ENCODE measurements at places on chromosomes 16 and 17. TPM values are rescaled to one million over a fixed set of nuclear protein-coding genes. Genes with fewer than 3 reads are reported as not detected.

The PRR35 gene
- not detected for total RNA-seq

GRCh38 chr16:27027971-27028370 lies 38.8 kb upstream of the C16orf82 start:
- DNase-seq = no peak

- DNase-seq = no peak
Measured at GRCh38 chr16:620700-621525, 9.9 kb upstream of the WFIKKN1 start.

- no peak for DNase-seq
Measured at GRCh38 chr17:49459401-49459984, 35.6 kb upstream of the NGFR start.

- no peak for DNase-seq
Measured at GRCh38 chr17:17890773-17891759, 54.3 kb upstream of the SREBF1 start.

DNA sequence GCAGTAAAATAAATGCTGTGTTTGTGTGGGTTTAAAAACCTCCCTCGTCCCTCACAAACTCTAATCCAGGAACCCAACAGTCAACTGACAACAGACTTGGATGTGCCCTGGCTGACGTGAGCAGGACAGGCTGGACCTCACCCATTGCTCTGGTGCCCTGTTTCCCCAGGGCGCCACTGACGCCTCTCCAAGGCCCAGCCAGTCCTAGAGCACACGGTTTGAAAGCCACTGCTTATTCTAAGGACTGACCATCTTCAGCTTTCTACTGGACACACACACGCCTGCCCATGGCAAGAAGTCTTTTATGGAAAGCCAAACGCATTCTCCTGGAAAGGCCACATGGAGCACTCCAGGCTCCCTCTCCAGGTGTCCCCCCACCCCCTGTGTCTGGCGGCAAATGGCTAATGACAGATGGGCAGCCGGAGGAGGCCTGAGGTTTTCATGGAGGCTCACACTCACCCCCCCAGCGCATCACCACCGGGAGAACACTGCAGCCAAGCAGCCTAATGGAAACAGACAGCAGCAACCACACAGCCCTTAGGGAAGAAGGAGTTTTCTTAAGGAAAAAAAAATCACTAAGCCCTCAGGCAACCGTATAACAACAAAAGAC lies 319.2 kb downstream of the SOX9 start:
- no peak for DNase-seq

GRCh38 chr16:14309001-14309886 lies 238.1 kb downstream of the MRTFB start:
- DNase-seq = no peak

DNA sequence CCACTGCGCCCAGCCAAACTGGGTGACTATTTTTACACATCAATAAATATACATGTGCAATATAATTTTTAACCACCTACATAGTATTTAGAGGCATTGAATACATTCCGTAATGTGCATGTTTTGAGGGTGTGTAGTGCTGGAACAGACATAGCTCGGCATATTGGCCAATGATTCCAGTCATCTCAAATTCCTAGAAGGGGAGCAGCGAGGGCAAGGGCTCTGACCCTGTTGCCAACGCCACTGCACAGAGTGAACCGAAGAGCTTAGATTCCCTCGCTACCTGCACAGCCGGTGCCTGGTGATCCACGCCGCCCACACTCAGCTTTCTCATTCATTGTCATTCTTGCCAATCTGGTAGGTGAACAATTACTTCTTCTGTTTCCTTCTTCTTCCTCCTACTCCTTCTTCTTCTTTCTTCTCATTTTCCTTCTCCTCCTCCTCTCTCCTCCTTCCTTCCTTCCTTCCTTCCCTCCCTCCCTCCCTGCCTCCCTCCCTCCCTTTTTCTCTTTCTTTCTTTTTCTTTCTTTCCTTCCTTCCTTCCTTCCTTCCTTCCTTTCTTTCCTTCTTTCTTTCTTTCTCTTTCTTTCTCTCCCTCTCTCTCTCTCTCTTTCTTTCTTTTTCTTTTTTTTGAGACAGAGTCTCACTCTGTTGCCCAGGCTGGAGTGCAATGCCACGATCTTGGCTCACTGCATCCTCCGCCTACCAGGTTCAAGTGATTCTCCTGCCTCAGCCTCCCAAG lies 26.3 kb upstream of the ATP2A3 start:
- DNase-seq = no peak

GRCh38 chr17:17872547-17873345 lies 36.0 kb upstream of the SREBF1 start:
- DNase-seq = no peak

DNA sequence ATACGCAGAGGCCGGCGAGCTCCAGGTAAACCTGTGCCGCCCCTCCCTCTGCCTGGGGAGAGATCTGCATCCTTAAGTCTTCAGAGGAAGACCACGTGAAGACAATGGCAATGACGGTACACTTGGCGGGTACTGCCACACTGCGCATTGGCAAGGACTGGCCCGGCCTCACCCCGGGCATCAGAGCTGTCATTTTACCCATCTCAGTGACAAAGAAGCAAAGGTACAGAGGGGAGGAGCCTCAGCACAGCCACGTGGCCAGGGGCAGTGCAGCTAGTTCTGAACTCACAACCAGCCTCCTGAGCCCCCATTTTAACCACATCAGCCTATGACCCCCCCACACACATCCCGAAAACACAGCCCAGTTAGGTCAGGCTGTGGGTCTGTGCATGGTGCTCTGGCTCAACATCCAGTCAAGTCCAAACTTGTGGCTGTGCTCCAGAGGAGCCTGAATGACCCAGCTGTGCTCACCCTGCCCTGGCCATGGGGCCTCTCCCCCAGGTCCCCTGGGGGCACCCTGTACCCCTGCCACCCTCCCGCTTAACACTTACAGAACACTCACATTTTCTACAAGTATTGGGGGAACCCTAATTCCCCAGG lies 80.6 kb downstream of the C16orf95 start:
- no peak for DNase-seq

GRCh38 chr16:89920723-89921122 lies 2.1 kb downstream of the MC1R start:
- DNase-seq = no peak

- DNase-seq = no peak
Measured at GRCh38 chr17:37109731-37110710, 161.3 kb downstream of the AATF start.

DNA sequence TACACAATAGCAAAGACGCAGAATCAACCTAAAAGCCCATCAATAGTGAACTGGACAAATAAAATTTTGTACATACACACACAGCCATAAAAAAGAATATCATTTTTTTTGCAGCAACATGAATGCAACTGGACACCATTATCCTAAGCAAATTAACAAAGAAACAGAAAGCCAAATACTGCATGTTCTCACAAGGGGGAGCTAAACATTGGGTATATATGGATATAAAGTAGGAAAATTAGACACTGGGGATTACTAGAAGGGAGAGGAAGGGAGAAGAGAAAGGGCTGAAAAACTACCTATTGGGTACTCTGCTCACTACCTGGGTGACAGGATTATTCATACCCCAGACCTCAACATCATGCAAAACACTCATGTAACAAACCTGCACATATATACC lies 28.2 kb downstream of the ADAMTS18 start:
- DNase-seq = no peak

The RAB40C gene
- 19.4 TPM for total RNA-seq

The DNASE1L2 gene
- 0.57 TPM for total RNA-seq

The MYH8 gene
- total RNA-seq = 0.05 TPM

DNA sequence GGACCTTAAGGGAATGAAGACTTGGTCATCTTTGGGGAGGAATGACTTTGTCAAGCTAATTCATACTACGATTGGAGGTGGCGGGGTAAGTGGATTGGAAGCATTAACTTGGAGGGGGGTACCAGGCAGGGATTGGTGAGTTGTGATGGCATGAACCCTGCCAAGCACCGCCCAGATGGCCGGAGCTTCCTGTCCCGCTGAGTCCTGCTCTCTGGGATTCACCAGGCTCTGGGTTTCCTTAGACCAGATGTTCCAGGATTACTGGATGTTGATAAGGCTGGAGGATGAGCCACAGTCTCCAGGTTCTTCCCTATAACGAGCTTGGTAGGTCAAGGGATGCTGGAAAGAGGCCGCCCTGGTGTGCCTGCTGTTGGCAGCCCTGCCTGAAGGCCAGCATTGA lies 154.9 kb downstream of the SDK2 start:
- DNase-seq = no peak

DNA sequence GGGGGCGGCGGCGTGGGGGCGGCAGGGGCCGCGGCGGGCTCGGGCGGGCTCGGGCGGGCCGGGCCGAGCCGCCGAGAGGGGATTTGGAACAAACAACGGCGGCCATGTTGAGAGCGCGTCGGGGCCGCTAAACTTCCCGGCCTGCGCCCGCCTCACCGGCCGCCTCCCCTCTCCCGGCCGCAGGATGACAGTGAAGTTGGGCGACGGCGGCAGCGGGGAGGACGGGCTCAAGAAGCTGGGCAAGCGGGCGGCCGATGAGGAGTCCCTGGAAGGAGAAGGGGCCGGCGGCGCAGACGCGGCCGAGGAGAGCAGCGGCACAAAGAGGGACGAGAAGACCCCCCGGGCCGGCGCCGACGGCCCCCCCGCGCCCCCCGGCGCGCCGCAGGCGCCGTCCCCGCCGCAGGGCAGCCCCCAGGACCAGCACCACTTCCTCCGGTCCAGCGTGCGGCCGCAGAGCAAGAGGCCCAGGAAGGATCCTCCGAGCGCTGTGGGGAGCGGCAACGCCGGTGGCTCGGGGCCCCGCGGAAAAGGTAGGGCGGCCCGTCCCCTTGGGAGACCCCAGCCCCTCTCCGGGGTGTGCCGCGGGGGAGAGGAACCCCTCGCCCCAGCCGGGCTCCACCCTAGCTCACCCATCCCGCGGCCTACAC lies 2.4 kb downstream of the CRAMP1 start:
- no peak for DNase-seq

The CHST5 gene
- total RNA-seq = 0.11 TPM

DNA sequence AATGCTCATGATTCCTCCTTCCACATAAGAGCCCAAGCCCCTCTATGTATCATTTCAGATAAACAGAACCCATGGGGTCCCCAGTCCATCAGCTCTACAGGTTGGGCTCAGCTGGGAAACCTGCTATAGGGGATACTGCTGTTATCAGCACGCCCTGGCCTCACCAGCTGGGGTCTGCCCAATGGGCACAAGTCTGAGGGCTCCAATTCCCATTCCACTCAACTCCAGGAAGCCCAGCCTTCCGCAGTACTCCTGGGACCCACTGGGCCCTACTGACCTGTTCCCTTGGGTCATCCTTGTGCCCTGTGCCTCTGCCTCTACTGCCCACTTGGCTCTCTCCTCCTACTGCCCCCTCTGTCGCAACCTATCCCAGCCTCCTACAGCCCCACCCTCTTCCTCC lies 16.2 kb upstream of the XYLT2 start:
- DNase-seq = no peak

GRCh38 chr16:695355-696089 lies 5.3 kb upstream of the WDR24 start:
- no peak for DNase-seq

GRCh38 chr16:85574672-85575475 lies 38.2 kb upstream of the GSE1 start:
- DNase-seq = no peak

DNA sequence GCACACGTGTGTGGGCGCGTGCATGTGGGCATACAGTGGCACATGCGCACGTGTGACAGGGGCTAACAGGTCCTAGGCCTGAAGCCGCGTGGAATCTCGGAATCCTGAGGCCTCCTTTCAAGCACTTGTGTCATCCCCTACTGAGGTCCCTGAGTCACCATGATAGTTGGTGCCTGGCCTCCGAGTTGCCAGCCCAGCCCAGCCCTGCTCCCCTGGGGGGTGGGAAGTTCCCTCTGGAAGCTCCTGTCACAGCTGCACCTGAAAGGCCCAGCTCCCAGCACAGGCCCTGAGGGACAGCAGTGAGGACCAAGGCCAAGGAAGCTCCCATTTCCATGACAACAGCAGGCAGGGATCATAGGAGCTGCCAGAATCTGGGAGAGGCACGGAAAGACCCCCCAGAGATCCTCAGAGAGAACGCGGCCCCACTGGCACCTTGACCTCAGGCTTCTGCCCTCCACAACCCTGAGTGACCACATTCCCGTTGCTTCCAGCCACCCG lies 35.4 kb upstream of the ENPP7 start:
- DNase-seq = no peak

DNA sequence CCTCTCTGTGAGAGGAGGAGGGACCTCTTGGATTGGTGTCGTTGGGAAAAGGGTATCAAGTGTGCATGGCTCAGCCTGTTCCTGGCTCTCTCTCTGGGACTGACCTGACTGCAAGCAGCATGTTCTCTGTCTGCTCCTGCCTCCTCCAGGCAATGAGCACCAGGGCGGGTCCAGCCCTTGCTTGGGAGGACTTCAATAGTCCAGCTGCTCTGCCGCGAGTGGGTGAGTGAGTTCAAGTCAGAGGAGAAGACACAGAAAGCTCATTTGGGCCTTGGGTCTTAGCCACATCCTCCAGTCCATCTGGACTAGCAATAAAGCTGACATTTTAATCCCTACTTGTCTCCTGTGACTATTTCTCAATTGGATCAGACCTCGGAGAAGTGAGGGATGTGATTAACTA lies 25.2 kb upstream of the TNS4 start:
- peak; percentile 78 for DNase-seq

- no peak for DNase-seq
Measured at GRCh38 chr17:44187131-44187899, 543 bp downstream of the TMUB2 start.
